Stimulated activated CD4-positive, alpha-beta T cell treated with anti-CD3 and anti-CD28 coated beads, Interleukin-1b, Interleukin-23, amount 100 ng/mL, for 1 hour (primary cell): ENCODE measurements at places on chromosomes 3 and 15.

DNA sequence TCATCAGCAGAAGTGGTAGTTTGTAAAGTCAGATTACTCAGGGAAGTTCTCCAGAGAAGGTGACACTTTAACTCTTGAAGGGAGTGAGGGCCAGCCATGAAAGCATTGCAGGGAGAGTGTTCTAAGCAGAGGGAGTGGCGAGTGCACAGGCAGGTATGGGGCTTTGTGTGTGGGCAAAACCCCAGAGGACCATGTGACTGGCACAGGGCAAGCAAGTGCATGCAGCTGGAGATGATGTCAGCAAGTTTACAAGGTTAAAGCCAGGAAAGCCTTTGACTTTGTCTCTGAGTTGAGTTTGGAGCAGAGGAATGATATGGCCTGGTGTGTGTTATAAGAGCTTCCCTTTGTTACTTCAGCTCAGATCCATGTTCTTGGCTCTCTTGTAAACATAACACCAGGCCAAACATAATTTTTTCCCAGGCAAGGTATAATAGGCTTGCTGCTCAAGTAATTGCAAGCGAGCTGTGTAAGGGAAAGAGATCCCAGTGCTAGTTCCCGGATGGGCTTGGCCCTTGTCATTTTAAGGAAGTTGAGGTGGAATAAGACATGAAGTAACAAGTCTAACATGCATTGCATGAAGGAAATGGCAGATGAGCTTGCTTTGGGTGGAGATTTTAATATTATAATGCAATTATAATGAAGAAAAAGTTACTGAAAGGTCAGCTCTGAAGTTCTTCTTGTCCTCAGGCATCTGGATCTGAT lies 341.1 kb upstream of the LRRC3B start:
- no peak for DNase-seq

- DNase-seq = no peak
Observed at GRCh38 chr3:69985266-69985665, 14.3 kb upstream of the SAMMSON start.

- DNase-seq = no peak
Observed at GRCh38 chr15:60374209-60374608, 23.6 kb downstream of the ANXA2 start.

DNA sequence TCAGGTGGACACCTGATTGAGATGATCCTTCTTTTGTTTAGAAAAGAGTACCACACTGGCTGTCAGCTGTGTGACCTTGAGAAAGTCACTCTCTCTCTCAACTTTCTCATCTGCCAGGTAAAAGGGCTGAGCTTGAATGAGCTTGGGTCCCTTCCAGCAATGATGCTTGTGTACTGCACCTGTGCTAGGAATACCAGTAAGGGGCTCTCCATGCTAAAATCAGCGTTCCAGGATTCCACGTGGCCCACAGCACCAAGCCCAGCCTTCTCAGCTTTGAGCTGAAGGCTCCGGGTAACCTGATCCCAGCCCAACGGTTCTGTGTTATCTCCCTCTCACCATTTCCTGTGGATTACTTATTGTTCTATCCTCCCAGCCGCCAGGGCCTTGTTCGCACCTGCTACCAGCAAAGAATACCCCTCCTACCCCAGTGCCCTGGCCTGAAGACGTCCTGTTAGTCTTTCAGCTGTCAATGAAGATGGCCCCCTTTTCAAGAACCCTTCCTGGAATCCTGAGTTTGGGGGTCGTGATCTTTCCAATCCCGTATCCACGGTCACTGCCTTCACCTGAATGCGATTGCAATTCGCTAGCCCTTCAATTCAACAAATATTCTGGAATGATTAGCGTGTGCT lies 54.2 kb upstream of the CGNL1 start:
- no peak for DNase-seq

DNA sequence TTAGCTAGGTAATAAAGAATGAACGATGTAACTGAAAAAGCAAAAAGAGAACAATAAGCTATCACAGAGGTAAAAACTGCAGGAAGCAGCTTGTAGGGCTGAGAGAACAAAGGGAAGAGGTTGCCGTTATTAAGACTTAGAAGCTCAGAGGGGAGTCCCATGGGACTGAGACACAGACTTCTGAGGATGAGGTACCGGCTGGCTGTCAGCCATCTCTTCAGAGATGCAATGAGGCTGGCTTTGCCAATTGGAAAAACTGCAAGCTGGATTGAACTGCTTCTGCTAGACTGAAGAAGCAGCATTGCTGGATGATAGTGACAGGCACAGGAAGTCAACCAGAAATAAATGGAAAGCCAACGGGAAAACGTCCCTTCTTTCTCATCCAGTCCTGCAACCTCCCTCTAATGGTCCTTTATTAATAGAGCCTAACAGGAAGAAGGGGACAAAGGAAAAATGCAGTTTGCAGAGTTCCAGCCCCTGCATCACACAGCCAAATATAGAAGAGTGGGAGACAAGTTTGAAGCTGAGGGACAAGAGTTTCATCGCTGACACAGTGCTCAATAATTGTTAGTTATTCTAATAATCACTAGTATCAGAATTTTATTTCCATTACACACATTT lies 21.1 kb upstream of the KLHL6 start:
- DNase-seq = no peak

- DNase-seq = no peak
Observed at GRCh38 chr15:57640930-57641682, 49.4 kb downstream of the MYZAP start.

GRCh38 chr15:23606226-23606625 lies 40.8 kb downstream of the MKRN3 start:
- DNase-seq = no peak

GRCh38 chr15:72146221-72146620 lies 28.0 kb downstream of the SENP8 start:
- DNase-seq = no peak

DNA sequence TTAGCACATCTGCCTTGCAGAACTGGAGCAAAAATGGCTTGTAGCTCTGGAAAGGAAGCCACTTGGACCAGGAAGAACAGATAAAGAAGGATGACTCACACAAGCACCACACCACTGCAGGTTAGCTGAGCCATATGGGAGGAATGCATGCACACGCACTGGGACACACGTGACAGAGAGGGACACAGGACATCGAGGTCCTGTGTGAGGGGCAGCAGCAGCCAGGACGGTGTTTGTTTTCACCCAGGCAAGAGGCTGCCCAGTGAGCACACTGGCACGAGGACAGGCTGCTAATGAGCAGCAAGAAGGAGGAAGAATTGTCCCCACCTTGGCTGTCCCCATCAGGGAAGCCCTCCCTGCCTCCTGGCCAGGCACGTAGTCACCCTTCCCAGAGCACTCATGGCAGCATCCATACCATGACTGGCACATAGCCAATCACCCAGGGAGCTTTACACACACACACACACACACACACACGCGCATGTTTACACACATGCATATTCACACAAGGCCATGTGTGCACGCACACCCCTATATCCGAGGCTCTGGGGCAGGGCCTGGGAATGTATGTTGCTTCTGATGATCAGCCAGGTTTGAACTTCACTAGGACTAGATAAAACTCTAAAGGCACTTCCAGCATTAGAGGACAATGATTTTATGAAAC lies 24.0 kb upstream of the SPTBN5 start:
- DNase-seq = no peak

- no peak for DNase-seq
Observed at GRCh38 chr3:64728994-64729393, 41.2 kb upstream of the ADAMTS9 start.

DNA sequence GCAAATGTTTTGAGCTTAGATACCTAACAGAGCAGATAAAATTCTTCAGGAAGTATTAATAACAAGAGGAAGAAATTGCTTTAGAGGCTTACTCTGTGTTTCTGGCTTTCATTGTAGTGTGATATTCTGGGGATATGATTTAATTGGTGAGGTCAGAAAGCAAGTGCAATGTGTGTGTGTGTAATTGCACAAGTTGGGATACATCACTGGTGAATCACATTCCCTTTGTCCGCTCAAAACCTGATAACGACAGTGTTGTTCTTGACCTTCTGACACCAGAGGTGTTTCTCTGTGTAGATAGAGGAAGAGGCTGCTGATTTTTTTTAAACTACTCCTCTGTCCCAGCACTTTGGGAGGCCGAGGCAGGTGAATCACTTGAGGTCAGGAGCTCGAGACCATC lies 161.1 kb downstream of the CACNA2D3 start:
- no peak for DNase-seq

DNA sequence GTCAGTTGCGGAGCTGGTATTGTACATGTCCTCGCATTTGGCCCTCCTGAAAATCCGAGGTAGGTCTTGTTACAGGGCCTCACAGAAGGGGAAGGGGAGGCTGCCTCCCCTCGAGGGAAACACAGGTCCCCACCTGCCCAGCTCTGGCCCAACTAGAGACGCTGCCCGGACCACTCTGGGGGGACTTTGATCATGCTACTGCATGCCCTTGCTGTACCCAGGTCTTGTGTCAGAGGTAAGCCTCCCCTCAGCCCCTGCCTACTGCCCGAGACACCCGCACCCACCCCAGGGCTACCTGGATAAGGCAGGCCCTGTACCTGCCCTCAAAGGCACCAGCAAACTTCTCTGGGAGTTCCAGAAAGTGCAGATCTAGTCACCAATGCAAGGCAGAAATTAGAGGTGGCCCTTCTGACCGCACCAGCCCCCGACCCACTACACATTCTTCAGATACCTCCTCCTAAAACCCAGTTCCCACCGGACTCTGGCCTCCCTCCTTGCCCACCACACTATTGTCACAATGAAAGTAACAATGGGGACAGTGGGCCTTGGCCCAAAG lies 981 bp upstream of the SCAP start:
- no peak for DNase-seq

- DNase-seq = peak; percentile 31
Observed at GRCh38 chr3:51371943-51372557, 13.0 kb upstream of the MANF start.

GRCh38 chr3:28947061-28947460 lies 333.8 kb upstream of the RBMS3 start:
- no peak for DNase-seq

- no peak for DNase-seq
Observed at GRCh38 chr15:69998541-69999391, 99.0 kb downstream of the TLE3 start.
